Inflammatory macrophage treated with lipopolysaccharide for 1 hour (primary cell): ENCODE measurements at places on chromosomes 2 and 18.

DNA sequence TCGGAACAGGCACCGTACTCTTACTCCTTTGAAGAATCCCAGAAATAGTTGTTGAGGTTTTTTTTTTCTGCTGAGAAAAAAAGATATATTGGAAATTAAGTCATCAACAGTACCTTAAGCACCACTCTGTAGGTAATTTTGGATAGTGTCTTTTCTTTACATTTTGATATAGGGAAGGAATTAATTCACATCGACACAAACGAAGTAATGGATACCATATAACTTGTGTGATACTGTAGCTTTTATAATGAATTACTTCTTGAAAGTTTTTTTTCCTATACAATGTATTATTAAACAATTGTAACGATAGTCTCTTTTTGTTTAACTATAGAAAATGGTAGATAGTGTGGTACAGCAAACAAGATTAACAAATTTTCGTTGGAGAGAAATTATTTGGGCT lies 1.5 kb upstream of the IKZF2 start:
- DNase-seq: no peak

- no peak for DNase-seq
These were observed 111.1 kb downstream of the RIT2 start for GRCh38 chr18:43004421-43004820.

DNA sequence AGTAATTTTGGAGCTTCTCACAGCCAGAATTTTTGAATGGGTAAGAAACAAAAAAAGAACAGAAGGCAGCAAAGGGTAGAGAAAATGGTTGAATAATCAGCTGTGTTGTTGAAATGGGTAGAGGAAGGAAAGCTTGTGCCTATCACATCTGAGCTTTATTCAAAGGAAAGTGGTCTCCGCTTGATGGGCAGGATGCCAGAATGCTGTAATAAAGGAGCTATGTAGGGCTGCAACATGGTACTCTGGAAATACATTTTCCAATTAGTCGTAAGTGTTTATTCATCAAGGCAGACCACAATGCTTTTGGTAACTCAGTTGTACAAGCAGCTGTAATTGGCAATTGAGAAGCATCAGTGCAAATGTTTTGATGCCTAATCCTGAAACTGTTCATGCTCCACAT lies 196.9 kb downstream of the ICOS start:
- no peak for DNase-seq

GRCh38 chr2:176068419-176068832 lies 15.3 kb downstream of the EVX2 start:
- DNase-seq: no peak
